ENCODE measurements at places on chromosomes 13 and 19.

DNA sequence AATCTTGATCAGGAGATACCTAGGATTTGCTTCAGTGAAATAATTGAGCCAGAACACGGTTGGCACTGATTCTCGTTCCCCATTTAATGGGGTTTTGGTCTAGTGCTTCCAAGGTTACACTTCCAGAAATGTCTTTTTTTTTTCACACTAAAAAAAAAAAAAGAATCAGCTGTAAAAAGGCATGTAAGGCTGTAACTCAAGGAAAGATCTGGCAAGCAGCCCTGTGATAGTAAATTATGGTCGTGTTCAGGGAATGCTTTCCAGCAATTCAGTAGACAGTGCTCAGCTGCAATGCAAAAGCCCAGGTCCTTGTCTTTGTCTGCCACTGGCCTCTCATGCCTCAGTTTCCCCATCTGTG lies 27.2 kb upstream of the NDUFS7 start:
- no peak for DNase-seq

- no peak for DNase-seq
These were observed 460.3 kb downstream of the TSHZ3 start for GRCh38 chr19:30888937-30889336.

- DNase-seq: no peak
These were observed 331.6 kb downstream of the DLEU7 start for GRCh38 chr13:50511877-50512341.

GRCh38 chr13:32426990-32427851 lies 709 bp downstream of the N4BP2L1 start:
- DNase-seq: no peak

DNA sequence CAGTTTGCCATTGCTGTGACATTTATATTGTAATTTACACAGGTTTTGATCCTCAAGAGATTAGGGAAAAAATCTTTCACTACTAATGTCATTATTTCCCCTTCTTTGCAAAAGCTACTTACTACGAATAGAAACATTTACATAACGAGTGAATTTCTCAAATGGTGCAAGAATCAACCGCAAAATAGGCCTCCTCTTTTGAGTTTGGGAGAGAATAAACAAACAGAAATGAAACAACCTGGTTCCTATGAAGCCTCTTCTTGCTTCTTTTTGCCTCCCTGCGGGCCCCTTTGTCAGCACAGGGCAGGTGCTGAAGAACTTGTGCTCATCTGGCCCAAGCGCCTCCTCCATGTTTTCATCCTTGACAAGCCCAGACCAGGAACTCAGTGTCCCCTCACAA lies 10.1 kb upstream of the GJA3 start:
- DNase-seq: no peak

DNA sequence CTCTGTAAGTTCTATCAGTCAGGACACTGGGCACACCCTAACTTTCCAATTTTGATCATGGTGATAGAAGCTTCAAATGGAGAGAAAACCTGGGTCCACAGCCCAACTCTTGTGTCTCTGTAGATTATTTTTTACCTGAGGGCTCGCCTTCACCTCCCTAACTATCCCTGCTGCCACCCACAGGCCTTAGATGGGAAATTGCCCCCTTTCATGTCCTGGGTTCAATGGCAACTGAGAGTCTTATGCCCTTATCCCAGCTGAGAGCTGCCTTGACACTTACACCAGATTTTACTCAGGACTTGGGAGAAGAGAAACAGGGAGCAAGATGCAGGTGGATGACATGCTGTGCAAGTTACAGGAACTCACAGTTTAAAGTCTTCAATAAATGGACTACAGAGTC lies 81.7 kb downstream of the RAP2A start:
- DNase-seq: no peak

GRCh38 chr19:11708457-11708856 lies 30.3 kb downstream of the ZNF823 start:
- DNase-seq: no peak

DNA sequence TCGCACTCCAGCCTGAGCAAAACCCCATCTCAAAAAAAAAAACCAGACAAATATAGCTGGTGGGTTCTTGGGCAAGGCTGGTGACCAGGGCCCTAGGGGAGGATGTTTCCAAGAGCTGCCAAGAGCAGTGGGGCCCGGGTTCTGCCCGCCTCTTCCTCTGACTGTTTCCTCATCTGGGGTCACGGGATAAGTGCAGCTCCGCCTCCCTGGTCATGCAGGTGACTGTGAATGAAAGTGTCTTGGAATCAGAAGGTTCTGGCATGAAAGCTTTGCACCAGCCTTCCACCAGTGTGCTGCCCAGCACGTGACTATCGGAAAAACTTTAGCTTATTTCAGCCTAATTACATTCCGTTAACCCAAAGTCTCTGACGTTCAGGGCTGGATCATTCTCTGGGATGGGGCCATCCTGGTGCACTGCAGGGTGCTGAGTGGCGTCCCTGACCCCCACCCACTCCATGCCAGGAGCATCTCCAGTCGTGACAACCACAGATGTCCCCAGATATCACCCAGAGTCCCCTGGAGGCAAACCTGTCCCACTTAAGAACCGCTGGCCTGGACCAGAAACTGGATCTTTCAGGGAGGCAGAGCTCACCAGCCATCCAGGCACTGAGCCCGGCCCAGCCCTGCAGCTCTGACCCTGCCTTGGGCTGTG lies 85.6 kb downstream of the GNG7 start:
- no peak for DNase-seq

DNA sequence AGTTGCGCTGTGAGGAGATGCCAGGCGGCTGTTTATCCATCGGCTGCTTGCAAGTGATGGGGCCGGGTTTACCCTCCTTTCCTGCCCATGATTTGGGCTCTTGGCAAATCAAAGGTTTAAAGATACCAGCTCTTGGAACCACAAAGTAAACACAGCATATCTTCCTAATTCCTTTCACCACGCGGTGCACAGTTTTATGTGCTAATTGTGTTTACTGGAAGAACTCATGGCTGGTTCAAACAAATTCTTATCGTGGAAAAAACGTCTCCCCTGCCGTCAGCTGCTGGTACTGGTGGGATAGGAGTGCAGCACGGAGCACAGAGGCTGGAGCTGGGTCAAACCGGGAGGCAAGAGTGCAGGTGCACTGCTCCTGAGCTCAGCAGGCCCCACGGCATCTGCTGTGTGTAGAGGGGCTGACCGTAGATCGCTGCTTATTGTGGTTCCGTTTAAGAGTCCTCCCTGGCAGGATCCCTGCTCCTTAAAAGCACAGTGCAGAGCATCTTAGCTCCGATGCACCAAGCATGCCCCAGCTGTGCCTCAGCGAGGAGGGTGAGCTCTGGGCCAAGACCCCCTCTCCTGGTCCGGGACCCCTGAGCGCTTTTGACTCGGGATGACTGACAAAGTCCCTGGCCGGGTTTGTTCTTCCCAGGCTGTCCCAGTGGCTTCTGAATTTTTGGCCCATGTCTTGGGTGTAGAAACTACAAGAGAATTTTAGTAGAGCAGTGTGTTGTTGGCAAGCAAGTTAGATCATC lies 51.3 kb upstream of the GAS6 start:
- DNase-seq: no peak

- no peak for DNase-seq
These were observed 1.6 kb upstream of the LATS2 start for GRCh38 chr13:21063031-21063430.

- no peak for DNase-seq
These were observed 56.2 kb downstream of the DHRS12 start for GRCh38 chr13:51747438-51748434.

- DNase-seq: no peak
These were observed 53.2 kb downstream of the MLLT1 start for GRCh38 chr19:6226444-6227155.

DNA sequence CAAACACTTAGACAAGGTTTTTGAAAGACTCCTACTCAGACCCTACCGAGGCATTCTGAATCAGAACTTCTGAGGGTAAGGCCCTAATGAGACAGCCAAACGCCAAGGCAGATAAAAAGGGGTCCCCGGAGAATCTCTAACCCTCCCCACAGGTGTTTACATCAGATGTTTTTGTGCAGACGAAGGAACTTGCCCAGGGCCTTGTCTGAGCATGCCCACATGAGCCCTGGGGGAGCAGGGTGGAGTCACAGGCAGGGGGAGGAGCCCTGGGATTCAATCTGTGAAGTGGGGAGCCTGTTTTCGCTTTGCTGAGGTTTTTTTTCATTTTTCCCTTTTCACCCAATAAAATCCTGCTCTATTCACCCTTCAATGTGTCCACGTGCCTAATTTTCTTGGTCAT lies 61.6 kb upstream of the MED4 start:
- no peak for DNase-seq

Measured in NCI-H1417 treated with DMSO at 0.1 percent for 48 hours (cell line).